Adipocyte (in vitro differentiated cells): ENCODE measurements at places on chromosomes 5 and 9.

DNA sequence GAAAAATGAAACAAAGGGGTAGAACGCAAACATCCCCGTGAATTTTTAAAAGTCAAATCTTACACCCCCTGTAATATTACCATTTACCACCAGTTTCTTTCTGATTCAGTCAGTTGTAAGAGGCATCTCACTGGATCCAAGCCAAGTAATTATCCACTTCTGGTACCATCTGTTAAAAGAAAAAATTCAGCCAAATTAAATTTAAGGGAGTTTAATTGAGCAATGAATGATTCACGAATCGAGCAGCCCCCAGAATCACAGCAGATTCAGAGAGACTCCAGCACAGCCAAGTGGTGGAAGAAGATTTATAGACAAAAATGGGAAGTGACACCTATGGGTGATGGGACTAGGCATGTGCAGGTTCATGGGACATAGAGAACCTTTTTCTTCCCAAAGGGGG is 29.9 kb upstream of the MTMR12 start:
- no peak for DNase-seq

DNA sequence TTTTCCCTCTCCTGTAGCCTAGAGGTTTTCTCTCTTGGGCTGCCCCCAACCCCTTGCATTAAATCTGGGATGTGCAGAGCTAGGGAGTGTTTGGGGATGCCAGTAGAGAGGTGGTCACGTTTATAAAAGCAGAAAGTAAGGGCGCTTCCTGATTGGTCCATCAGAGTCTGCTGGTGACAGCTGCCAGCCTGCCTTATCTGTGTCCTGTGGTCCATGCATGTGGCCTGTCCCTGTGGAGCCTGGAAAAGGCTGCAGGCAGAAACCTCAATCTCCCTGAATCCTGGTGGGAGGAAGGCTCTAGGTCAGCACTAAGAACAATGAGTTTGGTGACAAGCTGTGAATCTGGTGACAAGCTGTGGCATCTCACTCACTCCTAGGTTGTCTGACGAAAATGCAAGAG is 42.2 kb downstream of the ARHGEF37 start:
- no peak for DNase-seq

DNA sequence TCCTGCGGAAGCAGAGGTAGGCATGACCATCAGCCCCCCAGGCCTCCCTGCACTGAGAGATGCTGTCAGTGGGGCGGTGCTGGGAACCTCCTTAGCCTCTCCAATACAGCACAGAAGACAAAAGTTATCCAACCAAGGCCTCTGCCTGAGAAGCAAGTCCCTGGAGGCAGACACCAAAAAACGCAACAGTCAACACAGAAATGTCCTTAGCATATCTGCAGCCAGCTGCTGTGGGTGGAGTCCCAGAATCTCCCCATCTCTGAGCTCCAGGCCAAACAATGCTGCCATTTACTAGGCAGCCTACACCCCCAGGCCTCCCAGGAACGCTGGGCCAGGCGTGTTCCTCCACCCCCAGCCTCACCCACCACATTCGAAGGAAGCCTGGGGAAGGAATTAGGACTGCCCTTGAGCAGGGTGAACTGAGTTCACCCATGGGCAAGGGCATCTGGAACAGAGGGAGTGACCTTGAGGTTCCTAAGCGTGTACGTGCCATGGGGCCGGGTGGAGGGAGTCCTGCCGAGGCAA is 43.7 kb downstream of the STK10 start:
- peak; percentile 34 for DNase-seq

- no peak for DNase-seq
Measured at GRCh38 chr5:172642486-172642885, 1.4 kb downstream of the NEURL1B start.

DNA sequence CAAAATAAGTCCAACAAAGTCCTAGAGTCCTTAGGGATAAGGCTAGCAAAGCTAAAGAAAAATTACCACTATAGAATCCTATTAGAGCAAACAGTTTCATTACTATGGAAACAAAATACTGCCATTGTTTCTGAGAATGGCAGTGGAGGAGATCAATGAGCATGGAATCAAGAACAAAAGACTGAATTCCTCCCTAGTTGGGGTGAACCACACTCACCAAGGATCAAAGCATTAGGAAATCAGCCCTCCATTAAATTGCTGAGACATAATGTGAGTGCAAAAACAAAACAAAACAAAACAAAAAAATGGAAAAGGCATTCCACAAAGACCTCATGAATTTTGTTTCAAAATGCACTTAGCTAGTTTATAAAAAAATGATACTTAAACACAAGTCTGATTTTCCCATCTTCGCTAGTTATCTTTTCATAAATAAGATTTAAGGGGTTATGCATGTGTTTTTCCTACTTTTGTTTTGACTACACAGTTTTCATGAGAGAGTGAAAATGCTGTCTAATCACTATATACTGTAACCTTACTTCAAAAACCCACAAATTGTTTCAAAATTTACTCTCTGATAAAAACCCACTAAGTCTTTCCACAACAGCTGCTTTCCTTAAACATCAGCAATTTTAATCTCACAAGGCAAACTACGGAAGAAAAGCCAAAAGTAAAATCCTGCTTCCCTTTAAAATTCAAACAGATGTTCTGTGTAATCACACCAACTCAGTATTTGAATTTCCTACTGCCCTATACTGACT is 9.7 kb downstream of the SERINC5 start:
- DNase-seq: peak; percentile 78

DNA sequence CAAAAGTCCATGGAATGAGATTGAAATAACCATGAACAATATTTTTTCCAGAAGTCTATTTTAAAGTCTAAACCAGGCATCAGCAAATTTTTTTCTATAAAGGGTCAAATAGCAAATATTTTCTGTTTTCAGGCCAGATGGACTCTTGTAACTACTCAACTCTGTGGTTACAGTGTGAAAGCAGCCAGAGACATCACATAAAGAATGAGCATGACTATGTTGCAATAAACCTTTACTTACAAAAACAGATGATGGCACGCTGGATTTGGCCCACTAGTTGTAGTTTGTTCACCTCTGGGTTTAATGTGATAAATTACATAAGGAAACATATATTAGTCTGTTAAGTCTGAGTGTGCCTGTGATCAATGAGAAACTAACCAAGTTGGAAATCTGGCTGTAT is 319.2 kb downstream of the TRPM3 start:
- DNase-seq: peak; percentile 80

GRCh38 chr5:41843456-41844370 is 26.5 kb downstream of the OXCT1 start:
- peak; percentile 93 for DNase-seq

DNA sequence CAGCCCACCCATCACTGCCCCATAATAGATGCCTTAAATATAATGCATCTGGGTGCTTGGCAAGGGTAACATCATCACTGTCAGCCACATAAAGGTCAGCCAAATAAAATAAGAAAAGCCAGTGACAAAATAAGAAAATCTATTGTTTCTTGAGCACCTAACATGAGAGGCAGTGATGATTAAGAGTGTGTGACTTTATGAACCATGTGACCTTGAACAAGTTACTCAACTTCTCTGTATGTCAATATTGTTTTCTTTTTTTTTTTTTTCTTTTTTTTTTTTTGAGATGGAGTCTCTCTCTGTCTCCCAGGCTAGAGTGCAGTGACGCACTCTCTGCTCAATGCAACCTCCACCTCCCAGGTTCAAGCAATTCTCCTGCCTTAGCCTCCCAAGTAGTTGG is 98.7 kb downstream of the CDK5RAP2 start:
- no peak for DNase-seq
